Activated T-cell treated with anti-CD3 and anti-CD28 coated beads, Interleukin-2, amount 50 U/mL, for 72 hours (primary cell): ENCODE measurements at places on chromosomes 6 and 20. TPM values are rescaled to one million over a fixed set of nuclear protein-coding genes. Genes with fewer than 3 reads are reported as not detected.

The SLC12A5 gene
- total RNA-seq = 3.2 TPM

The HLA-F gene
- total RNA-seq = 238 TPM

The TRIM31 gene
- 0.12 TPM for total RNA-seq

The TGM3 gene
- total RNA-seq = not detected

The THBD gene
- total RNA-seq = not detected

The TMEM200A gene
- total RNA-seq = 0.67 TPM

The POPDC3 gene
- not detected for total RNA-seq

The DBNDD2 gene
- 28.7 TPM for total RNA-seq

The OOEP gene
- 0.76 TPM for total RNA-seq

The OTOR gene
- total RNA-seq = not detected

The CD93 gene
- total RNA-seq = 0.36 TPM

The RNF182 gene
- not detected for total RNA-seq

The CLVS2 gene
- not detected for total RNA-seq

The SLC17A3 gene
- 2.5 TPM for total RNA-seq

The MOG gene
- total RNA-seq = not detected

The BMP7 gene
- total RNA-seq = 0.31 TPM

The PXDC1 gene
- 7.2 TPM for total RNA-seq

The ZC2HC1B gene
- total RNA-seq = not detected

The OVOL2 gene
- 0.25 TPM for total RNA-seq

The WFDC10B gene
- not detected for total RNA-seq

The DEFB124 gene
- total RNA-seq = not detected

The FGD2 gene
- 3.2 TPM for total RNA-seq

The LRRN4 gene
- total RNA-seq = not detected

The NHLRC1 gene
- 0.14 TPM for total RNA-seq

The TTLL9 gene
- total RNA-seq = not detected

The BPIFA1 gene
- total RNA-seq = not detected

The HLA-DRA gene
- 9.2 TPM for total RNA-seq

The SYNGAP1 gene
- 86.9 TPM for total RNA-seq

The PLCB1 gene
- 3.4 TPM for total RNA-seq

The AVP gene
- total RNA-seq = not detected

The EFCAB8 gene
- 1.7 TPM for total RNA-seq

The TBC1D32 gene
- 10.4 TPM for total RNA-seq

The MYBL2 gene
- 87.7 TPM for total RNA-seq

The NOX3 gene
- total RNA-seq = not detected

The MLIP gene
- not detected for total RNA-seq

The WFDC2 gene
- 1.2 TPM for total RNA-seq

The GLP1R gene
- 0.77 TPM for total RNA-seq

The ULBP2 gene
- 1.5 TPM for total RNA-seq

The CST9 gene
- not detected for total RNA-seq

The SPINT4 gene
- not detected for total RNA-seq
